ENCODE measurements at places on chromosomes 4 and X.

- no peak for DNase-seq
Observed at GRCh38 chr4:5852523-5853202, 40.2 kb downstream of the CRMP1 start.

DNA sequence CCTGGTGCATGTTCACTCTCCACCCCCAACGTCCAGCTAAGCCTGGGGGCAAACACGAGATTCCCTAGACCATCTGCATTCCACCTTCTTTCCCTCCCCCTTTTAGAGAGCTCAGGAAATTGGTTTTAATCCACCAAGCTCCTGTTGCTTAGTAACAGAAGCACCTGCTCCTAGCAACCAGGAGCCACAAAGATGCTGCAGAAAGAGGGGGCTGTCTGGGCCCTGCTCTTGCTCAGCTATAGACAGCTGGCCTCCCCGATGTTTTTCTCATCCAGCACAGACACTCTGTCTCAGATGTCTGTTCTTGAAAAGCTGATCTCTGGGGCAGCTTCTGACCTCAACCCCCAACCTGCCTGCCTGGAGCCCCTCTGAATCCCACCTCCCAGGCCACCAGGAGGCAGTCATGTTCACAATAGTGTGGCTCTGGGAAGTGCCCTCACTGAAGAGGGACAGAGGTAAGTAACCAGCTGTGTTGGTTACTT, 71.5 kb downstream of the SLC16A2 start:
- no peak for DNase-seq

DNA sequence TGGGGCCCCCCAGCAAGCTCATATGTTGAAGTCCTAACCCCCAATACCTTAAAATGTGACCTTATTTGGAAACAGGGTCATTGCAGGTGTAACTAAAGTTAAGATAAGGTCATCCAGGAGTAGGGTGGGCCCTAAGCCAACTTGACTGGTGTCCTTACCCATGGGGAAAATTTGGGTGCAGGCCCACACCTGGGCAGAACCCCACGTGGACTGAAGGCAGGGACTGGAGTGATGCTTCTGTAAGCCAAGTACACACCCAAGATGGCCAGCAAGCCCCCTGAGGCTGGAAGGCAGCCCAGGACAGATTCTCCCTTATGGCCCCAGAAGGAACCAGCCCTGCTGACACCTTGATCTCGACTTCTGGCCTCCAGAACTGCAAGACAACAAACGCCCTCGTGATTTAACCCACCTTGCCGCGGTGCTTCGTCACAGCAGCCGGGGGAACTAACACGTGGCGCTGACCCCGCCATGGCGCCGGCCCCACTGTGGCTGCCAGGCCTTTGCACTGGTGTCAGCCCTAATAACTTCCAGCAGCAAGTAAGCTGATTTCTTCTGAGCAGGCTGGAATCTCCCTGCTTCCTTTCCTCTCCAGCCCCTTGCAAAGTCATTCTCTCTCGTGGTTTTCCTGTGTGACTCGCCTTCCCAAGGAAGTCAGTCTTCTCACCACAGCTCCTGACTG, 23.2 kb upstream of the MXD4 start:
- peak; percentile 7 for DNase-seq

- no peak for DNase-seq
Observed at GRCh38 chrX:53882331-53882730, 161.9 kb downstream of the PHF8 start.

DNA sequence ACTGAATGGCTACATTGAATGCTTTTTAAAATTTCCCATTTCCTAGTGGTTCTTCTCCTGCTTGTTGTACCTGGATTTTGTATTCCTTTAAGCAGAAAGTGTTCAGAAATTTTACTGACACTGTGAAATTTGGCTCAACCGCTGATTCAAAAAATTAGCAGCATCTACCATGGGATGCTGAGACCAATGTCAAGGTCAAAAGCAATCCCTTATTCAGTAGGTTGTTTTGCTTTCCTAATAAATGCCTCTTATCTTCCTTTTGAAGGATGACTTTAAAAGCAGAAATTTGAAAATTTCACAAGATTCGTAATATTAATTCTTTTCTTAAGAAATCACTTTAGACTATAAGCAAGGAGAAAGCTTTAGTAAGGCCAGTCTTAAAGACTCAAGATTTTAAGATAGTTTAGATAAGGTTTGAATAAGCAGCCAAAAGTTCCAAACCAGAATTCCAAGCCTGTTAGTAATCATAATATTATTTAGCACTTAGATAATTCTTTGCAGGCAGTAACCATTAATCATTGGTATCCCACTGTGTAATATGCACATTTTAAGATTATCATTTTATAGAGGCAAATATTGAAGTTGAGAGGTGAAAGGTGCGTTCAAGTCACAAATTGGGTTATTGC, 508.8 kb downstream of the ANKRD50 start:
- no peak for DNase-seq

Measured in psoas muscle (tissue), 8 donors.